NCI-H524 treated with DMSO at 0.1 percent for 48 hours (cell line): ENCODE measurements at places on chromosomes 5 and 9.

DNA sequence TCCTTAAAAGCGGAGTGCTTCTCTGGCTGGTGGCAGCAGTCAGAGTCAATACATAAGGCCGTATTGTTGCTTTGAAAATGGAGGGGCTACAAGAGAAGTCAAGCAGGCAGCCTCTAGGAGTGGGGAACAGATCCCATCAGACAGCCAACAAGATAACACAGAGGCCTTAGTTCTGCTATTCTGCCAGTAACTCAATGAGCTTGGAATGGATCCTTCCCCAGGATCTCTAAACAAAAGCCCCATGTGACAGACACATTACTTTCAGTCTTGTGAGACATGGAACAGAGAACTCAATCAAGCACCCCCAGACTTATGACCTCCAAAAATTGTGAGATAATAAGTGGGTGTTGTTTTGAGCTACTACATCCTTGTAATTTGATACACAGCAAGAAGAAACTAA, 158.6 kb downstream of the RFX3 start:
- no peak for DNase-seq

DNA sequence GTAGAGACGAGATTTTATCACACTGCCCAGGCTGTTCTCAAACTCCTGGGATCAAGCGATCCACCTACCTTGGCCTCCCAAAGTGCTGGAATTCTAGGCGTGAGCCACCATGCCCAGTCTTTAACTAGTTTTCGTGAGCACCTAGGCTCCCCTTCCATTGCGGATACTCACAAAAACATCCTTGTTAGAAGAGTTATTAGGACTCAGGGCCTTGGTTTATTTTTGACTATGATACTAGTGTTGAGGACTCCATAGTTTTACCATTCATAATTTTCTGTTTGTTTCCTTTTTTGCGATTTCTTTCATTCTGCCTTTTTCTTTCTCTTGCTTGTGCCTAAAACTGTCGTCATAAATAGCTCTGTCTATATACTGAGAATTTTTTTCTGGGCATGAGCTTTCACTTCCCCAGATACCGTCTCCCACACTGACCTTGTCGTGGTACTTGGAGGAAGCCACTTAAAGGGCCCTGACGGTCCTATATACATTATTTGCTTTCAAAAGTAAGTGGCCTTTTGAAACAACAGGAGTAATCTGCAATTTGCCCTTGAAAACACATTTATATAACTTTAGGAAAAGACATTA, 5.2 kb downstream of the F2R start:
- no peak for DNase-seq

DNA sequence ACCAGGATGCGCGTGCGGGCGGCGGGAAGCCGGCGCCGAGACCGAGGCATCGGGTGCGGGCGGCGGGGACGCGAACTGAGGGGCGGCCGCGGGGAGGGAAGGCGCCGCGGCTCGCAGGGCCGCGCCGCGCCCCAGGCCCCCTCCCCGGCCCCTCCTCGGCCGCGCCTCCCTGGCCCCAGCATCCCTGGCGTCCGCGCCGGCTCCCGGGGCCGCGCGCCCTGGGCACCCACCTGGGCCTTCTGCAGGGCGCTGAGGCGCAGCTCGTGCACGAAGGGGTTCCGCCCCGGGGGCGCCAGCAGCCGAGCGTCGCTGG, 324 bp downstream of the LPCAT1 start:
- no peak for DNase-seq

DNA sequence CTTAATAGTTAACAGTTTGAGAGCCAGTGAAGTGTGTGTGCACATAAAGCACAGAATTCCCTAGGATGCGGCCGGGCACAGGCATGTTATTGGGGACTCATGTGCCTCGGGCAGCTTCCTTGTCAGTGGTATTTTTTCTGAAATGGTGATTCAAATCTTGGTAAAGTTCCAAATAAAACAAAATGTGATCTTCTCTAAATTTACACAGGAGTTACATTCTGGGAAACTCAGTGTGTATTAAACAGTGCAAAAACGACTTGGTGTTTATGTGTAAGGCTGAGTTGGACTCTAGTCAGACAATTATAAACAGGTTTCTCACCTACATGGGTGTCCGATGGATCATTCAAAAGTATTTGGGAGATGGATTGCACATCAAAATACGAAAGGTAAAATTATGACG, 48.9 kb downstream of the BOD1 start:
- no peak for DNase-seq

GRCh38 chr5:72949481-72949880, 6.4 kb upstream of the FCHO2 start:
- no peak for DNase-seq

DNA sequence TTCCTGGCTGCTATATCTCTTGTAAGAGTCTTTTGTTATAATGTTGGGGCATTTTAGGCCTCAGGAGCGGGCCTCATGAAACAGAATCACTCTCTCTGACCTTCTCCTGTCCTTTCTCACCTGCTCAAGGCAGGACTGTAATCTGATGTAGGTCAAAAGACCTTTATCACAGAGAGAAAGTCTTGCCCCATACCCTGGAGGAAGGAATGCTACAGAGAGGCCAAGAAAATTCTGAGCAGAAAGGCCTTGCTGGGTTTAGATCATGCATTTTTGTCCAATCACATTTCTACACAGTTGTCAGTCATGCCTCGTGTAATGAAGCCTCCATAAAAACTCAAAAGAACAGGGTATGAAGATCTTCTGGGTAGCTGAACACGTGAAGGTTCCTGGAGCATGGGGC, 45.2 kb upstream of the TBC1D2 start:
- DNase-seq, result no peak

GRCh38 chr9:80407220-80407619, 835.5 kb downstream of the TLE4 start:
- DNase-seq, result no peak

- DNase-seq, result no peak
Measured at GRCh38 chr9:77438653-77439052, 209.5 kb downstream of the GNA14 start.
